ENCODE measurements at places on chromosomes 2 and 18.
A peak's percentile ranks its signal among the peaks of the same experiment; 100 is the strongest.

DNA sequence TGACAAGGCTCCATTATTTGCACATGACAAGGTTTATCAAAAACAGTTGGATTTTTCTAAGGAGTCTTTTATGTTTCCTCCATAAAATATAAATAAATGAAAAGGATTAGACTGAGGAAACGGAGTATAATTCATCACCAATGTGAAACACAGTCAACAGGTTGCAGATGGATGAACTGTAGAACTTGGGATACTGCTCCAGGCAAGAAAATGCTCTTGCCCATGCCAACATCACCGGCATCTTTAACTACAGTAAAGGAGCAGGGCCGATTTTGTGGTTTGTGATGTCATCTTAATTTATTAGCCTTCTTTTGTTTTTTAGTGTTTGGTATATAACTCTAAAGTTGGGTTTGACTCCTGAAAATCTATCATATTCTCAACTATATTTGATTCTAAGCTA, 577.3 kb downstream of the EPHA4 start:
- no peak for DNase-seq

DNA sequence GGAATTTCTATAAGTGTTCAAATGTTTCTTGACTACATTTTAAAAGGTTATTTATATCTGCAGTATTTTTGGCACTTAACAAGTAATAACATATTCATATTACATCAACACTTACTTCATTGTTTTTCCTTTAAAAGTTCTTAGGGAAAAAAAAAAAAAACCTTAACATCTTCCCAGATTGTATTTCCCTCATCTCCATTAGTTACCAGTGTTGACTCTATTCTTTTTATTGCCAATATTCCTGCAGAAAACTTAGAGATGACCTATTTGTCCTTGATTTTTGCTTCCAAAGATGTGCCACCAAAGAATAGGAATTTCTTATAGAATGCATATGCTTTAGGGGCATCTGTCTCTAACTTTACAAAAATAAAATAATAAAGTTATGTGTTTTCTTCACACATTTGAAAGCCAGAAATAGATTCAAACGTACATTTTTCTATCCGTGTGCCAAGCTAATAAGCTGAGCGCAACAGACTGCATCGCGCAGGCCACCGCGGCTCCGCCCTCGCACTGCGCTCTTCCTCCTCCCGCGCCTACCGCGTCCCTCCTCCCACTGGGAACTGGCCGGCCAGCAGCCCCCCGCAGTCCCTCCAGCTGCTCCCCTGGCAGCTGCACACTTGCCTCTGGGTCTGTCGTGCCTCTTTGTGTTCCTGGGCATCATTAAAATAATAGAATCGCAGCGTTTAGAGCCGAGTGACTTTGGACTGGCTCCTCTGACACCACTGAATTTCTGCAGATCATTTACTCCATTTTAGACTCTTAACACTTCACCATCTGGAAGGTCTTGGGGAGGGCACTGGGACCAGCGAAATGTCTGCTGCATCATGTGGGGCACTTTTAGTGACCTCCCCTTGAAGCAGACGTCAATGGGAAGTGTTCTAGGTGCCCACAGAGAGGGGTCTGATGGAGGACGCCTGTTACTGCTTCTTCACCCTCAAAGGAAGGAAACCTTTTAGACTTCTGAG, 21.2 kb upstream of the NAB1 start:
- no peak for DNase-seq

- DNase-seq: no peak
These were observed 546.9 kb upstream of the PKDCC start for GRCh38 chr2:41500895-41501294.

DNA sequence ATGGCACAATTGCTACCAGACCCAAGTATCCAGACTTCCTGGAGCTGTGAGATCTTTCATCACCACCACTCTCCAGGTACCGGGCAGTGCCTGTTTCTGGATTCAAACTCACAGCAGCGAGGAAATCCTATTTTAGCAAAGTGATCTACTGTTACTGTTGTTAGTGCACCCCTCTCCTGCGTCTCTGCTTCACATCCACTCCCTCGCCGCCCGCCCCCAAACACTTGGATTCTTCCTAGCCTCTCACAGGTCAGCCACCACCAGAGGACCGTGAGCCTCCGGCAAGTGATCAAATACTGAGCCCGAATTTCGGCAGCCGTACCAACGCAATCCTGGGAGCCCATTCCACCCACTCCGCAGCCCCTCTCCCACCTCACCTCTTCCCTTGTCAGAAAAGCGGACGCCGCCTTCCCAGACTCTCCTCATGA, 519 bp downstream of the METTL4 start:
- peak; percentile 63 for DNase-seq

- no peak for DNase-seq
These were observed 9.1 kb downstream of the TNP1 start for GRCh38 chr2:216850665-216851322.

DNA sequence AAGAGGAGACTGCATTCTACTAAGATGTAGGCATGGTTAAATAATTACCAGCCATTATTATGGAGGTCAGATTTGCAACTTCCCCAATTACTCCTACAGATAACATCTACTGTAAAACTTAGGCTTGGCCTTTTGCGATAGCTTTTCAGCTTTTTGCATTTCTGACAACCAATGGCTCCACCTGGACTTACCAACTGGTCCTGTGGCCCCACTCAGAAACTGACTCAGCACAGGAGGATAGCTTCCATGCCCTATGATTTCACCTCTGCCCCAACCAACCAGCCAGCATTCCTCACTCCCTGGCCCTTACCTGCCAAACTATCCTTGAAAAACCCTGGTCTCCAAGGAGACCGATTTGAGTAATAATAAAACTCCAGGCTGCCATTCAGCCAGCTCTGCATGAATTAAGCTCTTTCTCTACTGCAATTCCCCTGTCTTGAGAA, 28.2 kb downstream of the TUBB6 start:
- DNase-seq: no peak

DNA sequence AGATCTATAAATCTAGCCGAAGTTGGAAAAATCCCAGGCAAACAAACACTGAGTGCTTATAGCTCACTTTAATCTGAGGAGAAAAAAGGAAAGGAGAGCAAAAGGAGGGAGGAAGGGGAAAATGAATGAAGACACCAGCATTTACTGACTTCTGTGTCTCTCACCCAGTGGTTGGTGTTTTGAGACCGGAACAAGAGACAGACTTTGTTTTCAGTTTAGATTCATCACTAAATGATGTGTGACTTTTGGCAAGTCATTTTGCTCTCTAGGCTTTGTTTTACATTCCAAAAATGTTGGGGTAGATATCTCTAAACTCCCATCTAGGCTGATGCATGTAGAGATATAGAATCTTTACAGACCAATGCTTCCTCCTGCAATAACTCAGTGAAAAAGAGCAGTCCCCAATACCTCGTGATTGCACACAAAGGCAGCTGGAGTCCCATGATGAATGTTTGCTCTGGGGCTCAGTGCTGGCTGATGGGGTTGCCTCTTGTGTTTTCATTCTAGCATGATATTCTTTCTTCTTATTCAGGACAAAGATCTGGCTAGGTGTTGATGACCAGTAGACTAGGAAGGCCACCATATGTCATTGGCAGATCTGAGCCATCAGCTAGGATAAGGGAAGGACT, 51.4 kb downstream of the TRIB2 start:
- DNase-seq: no peak

GRCh38 chr18:31269566-31269965, 48.4 kb upstream of the DSG1 start:
- no peak for DNase-seq

DNA sequence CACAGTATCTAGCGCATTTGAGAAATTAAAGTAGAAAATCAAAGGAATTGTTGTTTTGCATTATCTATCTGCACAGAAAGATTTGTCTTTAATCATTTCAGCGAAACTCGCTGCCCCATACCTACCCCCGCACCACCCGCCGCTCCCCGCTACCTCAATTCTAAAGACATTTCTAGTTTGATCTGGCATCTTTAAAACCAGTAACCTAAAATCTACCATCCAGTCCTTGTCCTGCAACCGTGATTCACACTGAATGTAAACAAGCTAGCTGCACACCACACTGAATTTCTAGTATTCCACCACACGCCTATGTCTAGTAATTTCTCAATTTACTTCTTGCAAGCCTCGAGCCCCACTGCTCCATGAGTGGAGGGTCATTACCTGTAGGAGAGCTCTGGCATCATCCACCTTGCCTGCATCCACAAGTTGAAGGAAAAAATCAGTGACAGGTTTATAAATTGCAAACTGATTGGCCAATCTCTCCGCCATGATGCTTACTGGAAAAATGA, 60.1 kb downstream of the ABCG8 start:
- DNase-seq: no peak

DNA sequence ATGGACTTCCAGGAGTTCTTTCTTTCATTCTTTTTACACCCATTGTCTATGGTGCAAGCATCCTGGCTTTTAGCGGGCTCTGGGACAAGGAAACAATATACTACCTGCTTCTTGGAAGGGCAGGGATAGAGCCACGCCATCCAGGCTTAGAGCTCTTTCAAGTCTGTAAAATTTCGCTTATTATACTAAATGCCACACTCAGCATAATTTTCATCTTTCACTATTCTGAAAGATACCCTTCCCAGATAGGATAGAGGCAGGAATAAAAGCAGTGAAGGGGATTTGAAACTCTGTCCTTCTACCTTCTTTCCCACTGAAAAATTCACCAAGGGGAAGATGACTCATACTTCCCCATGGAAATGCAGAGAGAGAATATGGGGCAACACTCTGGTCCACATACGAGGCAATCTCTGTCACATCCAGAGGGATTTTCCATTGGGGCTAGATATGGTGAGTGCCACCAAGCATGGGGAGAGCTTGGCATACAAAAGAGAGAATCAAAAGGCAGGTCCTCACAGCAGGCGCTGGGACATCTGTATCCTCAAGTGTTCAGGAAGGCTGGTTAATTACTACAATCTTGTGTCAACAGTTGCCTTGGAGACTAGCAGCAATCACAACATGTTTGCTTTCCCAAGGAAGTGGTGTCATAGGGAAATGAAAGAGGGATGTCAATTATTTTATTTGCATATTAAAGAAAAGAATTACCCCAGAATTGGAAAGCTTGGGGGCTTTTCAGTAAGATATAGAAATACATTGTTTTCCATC, 127.6 kb downstream of the TDRD15 start:
- no peak for DNase-seq
